ENCODE measurements at places on chromosomes 16 and 17.
A peak's percentile ranks its signal among the peaks of the same experiment; 100 is the strongest.

DNA sequence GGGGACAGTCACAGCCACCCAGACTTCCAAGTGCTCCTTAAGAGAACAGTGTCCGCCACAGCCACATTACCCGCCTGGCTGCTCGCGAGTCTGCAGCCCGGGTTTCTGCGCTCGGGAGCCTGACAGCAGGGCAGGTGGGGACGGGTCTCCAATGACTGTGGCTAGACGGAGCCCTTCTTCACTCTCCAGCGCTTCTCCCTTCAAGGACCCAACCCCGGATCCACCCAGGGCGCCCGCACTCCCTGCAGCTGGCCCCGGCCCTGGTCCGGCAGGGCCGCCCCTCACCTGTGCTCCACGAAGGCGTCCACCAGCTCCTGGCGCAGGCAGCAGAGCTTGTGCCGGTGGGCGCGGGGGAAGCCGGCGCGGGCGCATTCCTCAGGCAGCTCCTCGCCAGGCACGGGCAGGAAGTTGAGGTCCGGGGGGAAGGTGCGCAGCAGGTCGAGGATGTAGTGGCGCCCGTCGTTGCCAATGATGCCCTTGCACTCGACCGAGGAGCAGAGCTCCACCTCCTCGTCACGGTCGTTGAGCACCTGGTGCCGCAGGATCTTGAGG is 13.9 kb downstream of the CLUH start:
- no peak for DNase-seq

DNA sequence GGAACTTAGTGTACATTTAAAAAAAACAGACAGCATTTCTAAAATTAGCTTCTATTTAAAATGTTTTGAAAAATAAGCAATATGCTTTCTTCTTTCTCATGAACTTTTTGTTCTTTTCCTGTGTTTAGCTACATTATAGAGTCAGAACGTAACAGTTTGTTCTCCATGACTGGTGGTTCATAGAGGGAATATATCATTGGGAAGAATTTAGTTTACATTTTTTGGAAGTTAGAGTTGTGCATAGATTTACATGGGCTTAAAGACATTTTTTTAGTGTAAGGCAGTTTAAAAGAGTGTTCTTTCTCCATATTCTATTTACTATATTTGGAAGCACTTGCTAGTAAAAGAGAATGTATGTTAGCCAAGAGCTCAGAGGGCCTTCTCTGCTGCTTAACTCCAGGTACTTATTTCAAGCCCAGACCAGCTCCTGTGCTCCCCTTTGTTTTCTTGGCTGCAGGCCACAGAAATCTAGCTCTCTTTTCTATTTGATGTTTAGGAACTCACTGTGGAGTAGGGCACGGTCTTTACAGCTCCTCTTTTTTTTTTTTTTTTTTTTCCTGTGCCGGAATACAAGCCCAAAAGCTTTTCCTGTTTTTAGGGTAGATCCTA is 20.2 kb downstream of the AP2B1 start:
- no peak for DNase-seq

GRCh38 chr16:87469169-87469568 is 23.7 kb downstream of the ZCCHC14 start:
- no peak for DNase-seq

- DNase-seq: no peak
These were observed 122.3 kb downstream of the GOSR1 start for GRCh38 chr17:30599428-30600059.

- no peak for DNase-seq
These were observed 7.5 kb downstream of the NETO2 start for GRCh38 chr16:47136099-47136842.

DNA sequence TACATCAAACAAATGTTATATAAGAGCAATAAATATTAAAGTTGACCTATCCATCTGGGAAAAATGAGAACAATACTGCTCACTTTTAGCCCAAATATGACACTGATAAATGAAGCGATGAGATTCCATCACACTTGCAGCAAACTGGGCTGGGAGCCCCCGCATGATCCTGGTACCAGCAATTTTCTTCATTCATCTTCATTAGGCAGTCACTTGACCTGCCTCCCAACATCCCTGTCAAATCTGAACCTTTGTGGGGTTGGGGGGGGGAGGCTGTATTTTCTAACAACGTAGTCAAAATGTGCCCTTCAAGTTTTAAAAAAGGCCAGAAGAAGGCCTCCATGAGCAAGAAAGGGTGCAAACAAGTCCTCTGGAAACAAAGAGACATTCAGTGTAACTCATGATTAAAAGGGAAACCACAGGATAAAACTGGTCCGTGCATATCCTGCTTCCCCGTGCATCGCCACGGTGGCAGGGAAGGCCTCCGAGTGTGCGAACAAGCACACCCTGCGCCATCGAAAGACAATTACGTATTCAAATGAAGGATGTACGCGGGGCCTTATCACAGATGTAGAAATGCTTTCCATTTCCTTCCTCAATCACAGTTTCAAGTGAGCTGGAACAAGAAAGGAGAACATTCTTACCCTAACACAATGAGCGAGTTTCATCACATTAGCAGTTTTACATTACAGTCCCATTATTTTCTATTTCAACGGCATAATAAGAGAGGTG is 48.4 kb downstream of the TOX3 start:
- DNase-seq: peak; percentile 18

- no peak for DNase-seq
These were observed 30.1 kb downstream of the ACSF3 start for GRCh38 chr16:89123831-89124100.

DNA sequence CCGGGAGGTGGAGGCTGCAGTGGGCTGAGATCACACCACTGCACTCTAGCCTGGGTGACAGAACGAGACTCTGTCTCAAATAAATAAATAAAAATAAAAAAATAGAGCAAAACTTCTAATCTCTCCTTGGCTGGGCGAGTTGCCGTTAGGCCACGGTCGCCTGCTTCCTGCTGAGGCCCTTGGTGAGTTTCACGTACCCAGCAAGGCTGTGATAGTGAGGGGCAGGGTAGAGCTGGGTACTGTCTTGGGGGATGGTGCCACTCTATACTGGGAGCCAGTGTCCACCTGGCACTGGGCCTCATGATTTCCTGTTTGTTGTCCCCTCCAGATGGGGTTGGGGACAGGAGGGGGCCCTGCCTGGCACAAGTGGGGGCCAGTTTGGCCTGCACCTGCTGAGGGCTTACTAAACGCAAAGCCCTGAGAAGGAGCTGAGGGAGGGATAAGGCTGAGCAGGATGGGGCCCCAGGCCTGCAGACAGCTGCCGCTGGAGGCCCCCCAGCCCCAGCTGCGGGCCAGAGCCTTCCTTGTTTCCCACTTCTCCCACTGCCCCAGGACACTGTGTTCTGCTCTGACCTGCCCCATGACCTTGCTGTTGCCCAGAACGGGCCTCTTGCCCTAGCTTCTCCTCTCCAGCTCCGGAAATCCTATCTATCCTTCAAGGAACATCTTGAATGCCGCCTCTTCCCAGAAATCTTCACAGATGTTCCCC is 25.4 kb downstream of the GJD3 start:
- peak; percentile 61 for DNase-seq

DNA sequence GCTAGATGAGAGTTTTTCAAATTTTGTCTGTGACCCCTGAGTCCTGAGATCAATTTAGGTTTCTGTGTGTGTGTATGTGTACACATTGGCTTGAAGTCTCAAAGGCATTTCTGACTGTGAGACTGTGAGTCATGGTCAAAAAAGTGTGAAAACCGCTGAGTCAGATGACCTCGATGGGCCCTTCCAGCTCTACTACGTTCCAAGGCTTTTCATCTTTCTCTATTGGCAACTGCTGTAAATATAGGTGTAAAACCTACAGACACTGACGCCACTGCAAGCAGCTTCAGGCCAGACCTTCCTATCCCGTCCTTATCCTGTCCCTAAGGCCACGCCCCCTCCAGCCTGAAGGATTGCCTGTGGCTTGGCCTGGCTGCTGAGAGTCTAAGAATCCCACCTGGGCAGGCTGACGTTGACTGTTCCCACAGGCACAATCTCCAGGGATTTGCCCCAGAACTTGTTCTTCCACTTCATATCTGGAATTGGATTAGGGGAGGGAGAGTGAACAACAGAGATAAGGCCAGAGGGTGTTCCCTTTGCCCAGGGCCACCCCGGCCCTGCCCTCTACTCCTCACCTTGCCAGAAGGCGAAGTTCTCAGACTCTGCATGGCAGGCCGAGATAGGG is 11.3 kb downstream of the OSBPL7 start:
- DNase-seq: peak; percentile 12
